ENCODE measurements at places on chromosomes 16 and 17. TPM values are rescaled to one million over a fixed set of nuclear protein-coding genes. Genes with fewer than 3 reads are reported as not detected.
A peak's percentile ranks its signal among the peaks of the same experiment; 100 is the strongest.

Gene KREMEN2
- not detected for total RNA-seq

Gene KRTAP4-6
- total RNA-seq, result not detected

Gene CNTROB
- 27.8 TPM for total RNA-seq

Gene TOP2A
- total RNA-seq, result 1.4 TPM

Gene TLCD2
- 13.6 TPM for total RNA-seq

Gene ITGB4
- 469 TPM for total RNA-seq

DNA sequence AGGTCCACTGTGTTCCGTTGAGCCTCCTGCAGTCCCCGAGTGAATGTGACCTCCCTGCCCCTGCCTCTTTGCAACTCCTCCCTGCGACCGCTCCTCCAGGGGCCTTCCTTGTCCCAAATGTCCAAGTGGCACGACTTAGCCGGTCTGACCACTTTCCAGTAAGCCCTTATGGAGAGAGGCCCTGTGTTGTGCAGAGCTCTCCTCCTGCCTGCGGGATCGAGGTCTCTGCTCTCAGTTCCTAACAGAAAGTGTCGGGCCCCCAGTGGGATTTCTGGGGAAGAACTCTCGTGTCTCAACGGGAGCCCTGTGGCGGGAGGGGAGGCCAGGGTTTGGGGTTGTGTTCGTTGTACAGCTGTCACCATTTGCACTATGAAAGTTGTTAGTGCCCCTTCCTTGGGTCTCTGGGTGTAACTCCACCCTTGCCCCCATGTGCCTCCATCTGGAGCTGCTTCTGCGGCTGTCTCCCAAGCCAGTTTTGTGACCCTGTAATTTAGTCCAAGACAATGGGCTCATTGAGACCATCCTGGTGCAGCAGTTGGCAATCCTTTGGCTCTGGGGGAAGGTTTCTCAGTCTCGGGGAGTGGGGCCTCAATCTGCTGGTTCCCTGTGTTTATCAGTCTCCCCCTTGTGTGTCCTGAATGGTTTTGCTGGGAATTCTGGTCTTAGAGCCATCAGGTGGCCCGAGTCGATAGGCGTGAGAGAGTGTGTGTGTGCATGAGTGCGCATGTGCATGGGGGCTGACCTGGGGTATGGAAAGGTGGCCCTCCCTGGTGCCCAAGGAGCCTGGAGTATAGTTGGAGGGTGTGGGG, 234.5 kb downstream of the SEC14L1 start:
- DNase-seq, result no peak

DNA sequence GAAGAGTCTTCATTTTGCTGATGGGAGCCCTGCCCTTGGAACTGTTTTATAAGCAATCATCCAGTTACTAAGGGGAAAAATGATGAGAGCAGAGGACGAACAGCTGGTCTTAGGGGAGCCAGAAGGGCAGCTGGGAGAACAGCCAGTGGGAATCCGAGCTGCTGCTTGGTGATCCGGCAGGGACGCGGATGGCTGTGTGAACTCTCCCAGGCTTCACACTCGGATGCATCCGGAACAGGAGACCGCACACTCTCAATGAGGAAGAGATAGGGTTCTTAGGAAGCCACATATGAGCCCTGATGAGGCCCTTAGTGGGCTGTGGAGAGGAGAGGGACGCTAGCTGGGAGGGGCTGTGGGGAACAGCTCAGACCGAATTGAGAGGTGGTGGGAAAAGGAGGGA, 5.0 kb upstream of the CACNG5 start:
- no peak for DNase-seq

- no peak for DNase-seq
These were observed 47.1 kb upstream of the SCNN1B start for GRCh38 chr16:23255000-23255399.

- no peak for DNase-seq
These were observed 14.6 kb downstream of the ODF4 start for GRCh38 chr17:8354236-8354635.

- no peak for DNase-seq
These were observed 29.4 kb downstream of the NARF start for GRCh38 chr17:82487910-82488309.

DNA sequence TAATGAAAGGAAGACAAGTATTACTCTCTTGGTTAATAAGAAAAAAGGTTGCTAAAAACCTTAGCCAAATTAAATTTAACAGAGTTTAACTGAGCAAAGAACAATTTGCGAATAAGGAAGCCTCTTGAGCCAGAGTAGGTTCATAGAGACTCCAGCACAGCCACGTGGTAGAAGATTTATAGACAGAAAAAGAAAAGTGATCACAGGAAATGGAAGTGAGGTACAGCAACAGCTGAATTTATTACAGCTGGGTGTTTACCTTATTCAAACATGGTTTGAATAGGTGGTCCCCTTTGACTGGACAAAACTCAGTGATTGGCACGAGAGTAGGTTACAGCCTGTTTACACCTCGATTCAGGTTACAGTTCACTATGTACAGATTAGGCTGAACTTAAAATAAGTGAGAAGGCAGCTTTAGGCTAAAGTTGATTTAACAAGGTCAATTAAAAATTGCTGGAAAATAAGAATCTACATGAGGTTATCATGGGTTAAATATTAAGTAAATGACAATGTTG, 3.3 kb upstream of the CCL15 start:
- DNase-seq, result no peak

DNA sequence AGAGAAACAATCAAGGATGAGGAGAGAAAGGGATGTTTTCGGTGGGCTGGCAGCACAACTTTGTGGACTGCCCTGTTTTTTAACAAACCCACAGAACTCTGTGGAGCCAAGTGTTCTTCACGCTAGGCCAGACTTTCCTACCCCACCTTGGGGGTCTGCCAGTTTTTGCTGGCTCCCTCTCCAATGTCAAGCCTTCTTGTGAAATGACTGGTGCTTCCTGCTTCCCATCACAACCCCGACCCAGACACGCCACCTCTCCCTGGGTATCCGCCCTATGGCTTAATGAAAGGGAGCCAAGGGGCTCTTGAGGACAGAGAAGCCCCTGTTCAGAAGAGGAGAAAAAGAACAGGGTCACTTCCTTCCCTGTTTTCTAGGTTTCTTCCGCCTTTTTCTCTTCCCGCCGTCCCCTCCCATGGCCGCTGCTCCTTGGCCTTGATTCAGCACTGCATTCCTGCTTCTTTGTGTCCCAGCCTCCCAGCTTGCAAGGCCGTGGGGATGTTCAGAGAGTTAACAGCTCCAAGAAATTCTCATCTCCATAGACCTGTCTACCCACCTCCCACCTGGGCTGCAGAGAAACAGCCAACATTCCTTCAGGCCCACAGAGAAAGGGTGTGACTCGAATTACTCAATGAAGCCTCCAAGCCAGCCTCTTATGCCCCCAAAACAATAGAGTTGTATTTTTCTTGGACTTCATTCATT, 16.5 kb upstream of the SOX9 start:
- DNase-seq, result no peak

DNA sequence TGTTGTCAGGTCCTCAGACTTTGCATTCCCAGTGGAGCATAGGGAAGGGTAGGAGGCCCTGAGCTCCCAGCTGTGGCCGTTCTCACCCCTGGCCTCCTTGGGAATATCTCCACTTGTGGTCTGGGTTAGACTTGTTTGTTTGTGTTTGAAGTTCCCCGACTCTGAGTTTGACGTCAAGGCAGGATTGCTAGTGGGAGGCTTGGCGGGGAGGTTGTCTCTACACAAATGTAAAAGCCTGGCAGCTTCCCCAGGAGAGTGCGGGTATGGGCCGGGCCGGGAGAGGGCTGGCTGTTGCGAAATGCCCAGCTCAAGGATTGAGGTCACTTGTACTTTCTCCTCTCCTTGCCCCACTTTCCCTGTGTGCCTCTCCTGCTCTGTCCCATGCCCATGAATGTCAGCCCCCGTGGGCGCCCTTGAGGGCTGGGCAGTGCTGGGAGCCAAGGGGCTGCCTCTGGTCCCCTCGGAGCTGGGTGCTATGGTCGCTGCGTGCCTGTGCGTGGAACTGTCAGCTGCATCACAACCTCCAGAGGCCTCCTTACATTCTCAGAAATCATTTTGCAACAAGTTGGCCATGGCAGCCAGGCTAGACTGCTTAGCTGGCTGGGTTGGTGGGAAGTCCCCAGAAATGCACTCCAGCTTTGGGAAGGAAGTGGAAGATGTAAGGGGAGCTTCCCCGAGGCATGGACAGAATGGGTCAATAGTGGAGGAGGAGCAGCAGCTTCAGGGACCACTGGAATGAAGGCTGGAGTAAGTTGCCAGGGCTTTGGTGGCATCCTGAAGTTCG, 84.3 kb downstream of the KSR1 start:
- DNase-seq, result peak; percentile 83

- DNase-seq, result no peak
These were observed 120.4 kb downstream of the CHD9NB start for GRCh38 chr16:52932321-52932720.

DNA sequence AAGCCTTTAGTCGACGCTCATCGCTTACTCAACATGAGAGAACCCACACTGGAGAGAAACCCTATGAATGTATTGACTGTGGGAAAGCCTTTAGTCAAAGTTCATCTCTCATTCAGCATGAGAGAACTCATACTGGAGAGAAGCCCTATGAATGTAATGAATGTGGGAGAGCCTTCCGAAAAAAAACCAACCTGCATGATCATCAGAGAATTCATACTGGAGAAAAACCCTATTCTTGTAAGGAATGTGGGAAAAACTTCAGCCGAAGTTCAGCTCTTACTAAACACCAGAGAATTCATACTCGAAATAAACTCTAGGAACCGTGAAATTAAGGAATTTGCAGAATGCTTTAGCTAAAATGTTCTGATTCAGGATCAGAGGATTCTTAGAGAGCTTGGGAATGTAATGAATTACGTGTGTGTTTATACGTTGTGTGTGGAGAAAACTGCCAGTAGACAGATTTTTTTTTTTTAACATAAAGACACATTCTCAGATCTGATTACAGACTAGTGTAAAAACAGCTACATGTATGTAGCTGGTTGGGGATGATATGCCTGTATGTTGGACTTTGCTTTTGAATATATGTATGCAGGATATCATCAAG, 25.4 kb downstream of the ZFP90 start:
- no peak for DNase-seq

- DNase-seq, result no peak
These were observed 210.1 kb downstream of the SLC39A11 start for GRCh38 chr17:72882426-72882825.

GRCh38 chr16:50251375-50252081, 14.8 kb upstream of the ADCY7 start:
- peak; percentile 49 for DNase-seq

DNA sequence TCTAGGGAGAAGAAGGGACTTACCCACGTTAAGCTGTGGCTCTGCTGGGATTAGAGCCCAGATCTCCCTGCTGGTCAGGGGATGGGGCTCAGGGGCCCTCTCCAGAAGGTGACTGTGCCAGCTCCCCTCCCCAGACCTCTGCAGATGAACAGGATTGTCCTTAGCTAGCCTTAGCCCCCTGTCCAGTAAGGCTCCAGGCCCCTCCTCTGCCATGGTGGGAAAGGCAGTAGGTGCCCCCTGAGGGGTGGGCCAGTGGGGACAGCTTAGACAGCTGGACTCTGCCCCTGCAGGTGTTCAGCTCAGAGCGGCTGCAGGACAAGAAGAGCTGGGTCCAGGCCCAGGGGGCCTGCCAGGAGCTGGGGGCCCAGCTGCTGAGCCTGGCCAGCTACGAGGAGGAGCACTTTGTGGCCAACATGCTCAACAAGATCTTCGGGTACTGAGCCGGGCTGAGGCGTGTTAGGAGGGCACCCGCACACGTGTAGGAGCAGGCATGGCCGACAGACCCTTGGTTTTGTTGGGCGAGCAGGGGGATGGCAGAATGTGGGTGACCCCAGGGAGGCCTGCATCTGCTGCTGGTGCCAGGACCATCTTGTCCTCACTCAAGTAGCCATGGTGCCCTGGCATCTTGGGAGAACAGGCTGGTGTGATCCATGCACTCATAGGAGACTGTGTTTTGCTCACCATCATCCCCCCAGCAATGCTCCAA, 50.9 kb downstream of the MRC2 start:
- DNase-seq, result peak; percentile 42

DNA sequence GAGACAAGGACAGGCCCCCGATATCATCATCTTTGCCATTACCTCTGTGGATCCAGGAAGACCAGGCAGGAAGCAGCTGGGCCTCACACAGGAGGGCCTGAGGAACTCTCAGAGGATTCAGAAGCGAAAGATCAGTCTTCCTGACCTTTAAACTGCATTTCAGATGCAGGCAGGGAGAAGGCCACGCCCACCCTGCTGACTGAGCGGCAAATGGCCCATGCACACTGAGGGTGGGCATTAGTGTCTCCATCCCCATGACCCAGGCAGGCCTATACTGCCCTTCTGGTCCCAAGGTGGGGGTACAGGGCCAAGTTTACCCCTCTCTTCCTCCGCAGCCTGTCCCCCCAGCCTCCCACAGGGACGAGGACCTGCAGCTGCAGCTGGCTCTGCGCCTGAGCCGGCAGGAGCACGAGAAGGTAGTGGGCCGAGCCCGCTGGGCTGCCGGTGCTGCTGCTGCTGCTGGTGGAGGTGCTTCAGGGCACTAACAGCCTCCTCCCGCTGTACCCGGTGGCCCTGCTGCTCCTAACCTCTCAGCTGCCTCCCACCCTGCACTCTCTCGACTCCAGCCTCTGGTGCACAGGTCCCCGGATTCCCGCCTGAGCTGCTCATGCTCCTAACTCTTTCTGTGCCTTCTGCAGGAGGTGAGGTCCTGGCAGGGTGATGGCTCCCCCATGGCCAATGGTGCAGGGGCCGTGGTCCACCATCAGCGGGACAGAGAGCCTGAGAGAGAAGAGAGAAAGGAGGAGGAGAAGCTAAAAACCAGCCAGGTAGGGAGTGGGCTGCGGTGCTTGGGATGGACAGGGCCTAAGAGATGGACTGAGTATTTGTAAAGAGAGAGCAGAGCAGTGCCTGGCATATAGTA, 6.2 kb downstream of the EPN3 start:
- no peak for DNase-seq

DNA sequence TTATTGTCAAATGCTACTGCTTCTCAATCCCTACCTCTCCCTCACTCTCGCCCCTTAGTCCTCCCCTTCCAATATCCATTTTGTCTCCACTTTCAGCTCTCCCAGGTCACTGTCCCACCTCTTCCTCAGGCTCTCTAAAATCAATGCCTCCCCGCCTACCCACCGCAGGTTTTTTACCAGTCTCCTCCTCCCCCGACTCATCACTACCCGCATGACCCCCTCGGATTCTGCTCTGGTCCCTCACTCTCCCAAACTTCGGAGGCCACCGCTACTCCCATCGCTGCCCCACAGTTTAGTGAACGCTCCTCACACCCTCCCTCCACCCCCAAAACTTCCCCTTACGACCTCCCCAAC, 513 bp downstream of the CRLF3 start:
- no peak for DNase-seq

DNA sequence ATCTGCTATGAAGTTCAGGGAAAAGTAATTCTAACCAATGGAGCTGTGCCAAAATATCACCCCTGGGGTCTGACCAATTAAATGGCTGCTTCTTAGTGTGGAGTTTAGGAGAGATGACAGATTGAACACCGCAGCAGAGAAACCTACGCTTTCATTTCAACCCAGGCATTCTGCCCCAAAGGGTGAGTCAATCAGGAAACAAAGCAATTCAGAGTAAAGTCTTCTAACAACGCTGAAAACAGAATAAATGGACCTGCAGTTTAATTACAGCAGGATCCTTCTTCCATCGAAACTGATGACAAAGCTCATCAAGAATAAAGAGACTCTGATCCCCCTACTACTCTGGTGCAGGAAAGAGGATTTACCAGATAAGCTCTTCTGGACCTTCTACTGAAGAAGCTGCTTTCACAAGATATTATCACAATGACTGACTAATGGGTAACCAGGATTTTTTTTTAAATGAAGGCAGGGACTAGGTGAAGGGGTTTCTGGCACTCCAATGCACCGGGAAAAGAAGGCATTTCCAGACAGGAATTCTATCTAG, 16.7 kb downstream of the RFFL start:
- no peak for DNase-seq

GRCh38 chr17:71883258-71883657, 237.6 kb upstream of the SOX9 start:
- no peak for DNase-seq

- no peak for DNase-seq
These were observed 20.5 kb downstream of the ATPAF2 start for GRCh38 chr17:18018411-18018921.
